SJCRH30 (cell line): ENCODE measurements at places on chromosomes 7 and 10. TPM values are rescaled to one million over a fixed set of nuclear protein-coding genes. Genes with fewer than 3 reads are reported as not detected.
A peak's percentile ranks its signal among the peaks of the same experiment; 100 is the strongest.

GRCh38 chr10:6382081-6382480, 179.3 kb downstream of the PFKFB3 start:
- H3K27ac ChIP-seq: no peak overlapping the region
- H3K4me3 ChIP-seq: no peak overlapping the region
- H3K36me3 ChIP-seq: no peaks in the 10 kb centered on the region

DNA sequence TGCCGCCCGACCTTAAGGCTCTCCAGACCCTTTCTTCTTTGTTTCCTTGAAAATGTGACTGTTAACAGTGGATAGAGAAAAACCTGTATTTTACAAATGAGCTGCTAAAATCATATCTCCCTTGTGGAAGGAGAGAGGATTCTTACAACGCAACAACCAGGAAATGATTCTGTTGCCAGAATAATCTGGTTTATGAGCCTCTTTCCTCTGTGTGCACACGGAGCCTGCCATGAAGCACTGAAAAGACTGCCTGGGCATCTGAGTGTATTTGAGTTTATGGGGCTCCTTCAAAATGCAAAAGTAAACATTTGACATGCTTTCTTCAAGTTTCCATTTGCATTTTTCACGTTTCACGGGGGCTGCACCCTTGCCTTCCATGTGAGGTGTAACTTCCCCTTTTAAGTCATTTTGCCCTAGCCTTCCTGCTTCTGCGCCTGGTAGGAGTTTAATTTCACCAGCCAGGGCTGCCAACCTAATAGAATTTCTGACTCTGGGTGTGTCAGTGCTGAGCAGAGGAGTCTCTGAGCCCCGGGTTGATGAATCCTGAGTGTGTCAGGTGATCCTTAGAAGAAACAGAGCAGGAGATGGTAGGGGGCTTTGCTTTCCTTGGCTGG, 101.2 kb downstream of the GRB10 start:
- H3K4me3 ChIP-seq: no peak overlapping the region
- H3K36me3 ChIP-seq: no peaks in the 10 kb centered on the region
- no peaks in the 10 kb centered on the region for H3K4me1 ChIP-seq
- H3K27me3 ChIP-seq: peaks cover 11% of the 10 kb centered on the region; the same call in 1 of the 2 replicates
- no peak overlapping the region for H3K27ac ChIP-seq

DNA sequence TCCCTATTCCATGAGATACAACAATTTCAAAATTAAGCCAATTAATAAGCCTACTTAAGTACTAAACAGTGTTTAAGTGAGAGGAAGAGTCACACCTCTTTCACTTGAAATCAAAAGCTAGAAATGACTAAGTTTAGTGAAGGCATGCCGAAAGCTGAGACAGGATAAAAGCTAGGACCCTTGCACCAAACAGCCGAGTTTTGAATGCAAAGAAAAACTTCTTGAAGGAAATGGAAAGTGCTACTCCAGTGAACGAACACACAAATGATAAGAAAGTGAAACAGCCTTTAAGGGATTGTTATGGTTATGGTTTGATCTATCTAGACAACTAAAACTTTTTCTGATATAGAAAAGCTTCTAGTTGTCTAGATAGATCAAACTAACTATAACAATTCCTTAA, 135.4 kb upstream of the KMT2E start:
- no peak overlapping the region for H3K4me3 ChIP-seq
- H3K4me1 ChIP-seq: no peaks in the 10 kb centered on the region
- H3K27me3 ChIP-seq: 0 out of 2 replicates have a peak, but pooled peaks cover under 1% of the 10 kb centered on the region
- DNase-seq: no peak
- no peak overlapping the region for H3K27ac ChIP-seq

The CYP3A7 gene
- total RNA-seq: 0.12 TPM in 1 of 2 replicates, not detected in the other

DNA sequence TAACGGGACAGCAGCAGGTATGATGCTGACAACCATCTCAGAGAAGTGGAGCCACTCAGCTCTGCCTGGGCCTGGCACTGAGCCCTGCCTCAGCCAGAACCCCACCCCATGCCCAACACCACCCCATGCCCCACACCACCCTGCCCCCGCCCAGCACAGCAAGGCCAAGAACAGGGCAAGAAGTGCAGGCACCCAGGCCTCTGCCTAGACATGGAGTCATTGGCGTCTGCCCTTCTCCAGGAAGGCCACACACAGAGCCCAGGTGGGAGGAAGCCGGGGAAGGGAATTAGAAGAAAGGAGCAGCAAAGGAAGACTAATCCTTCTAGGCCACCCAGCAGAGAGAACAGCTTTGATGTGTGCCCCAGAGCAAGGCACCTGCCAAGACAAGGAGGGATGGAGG, 18.9 kb downstream of the CAMK2G start:
- no peaks in the 10 kb centered on the region for H3K27me3 ChIP-seq
- DNase-seq: no peak
- no peak overlapping the region for H3K27ac ChIP-seq
- H3K4me1 ChIP-seq: no peaks in the 10 kb centered on the region

The ECD gene
- total RNA-seq: 47.9 and 48.0 TPM in 2 replicates

GRCh38 chr10:77361426-77361825, 276.2 kb downstream of the KCNMA1 start:
- no peak overlapping the region; the same call in 1 of the 2 replicates for H3K27ac ChIP-seq
- H3K4me3 ChIP-seq: no peak overlapping the region
- H3K36me3 ChIP-seq: no peaks in the 10 kb centered on the region
- H3K27me3 ChIP-seq: no peaks in the 10 kb centered on the region

DNA sequence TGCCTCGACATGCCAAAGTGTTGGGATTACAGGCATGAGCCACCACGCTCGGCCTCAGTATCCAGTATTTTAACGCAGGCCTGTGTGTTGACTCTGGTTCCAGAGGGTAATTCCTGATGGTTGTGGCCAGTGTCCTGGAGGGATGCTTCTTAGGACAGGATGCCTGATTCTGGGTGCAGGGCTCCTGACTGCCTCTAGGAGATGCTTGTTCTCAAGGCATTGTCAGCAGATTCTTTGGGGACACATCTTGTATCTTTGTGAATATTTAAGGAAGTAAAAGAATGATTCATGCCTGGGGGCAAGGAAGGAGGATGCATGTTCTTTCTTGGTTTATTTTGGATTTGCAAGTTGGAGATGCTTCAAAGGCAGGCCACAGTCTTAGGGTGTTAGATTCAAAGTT, 2.2 kb downstream of the ZDHHC4 start:
- no peak overlapping the region for H3K4me3 ChIP-seq
- no peak overlapping the region for H3K27ac ChIP-seq
- no peaks in the 10 kb centered on the region for H3K4me1 ChIP-seq
- H3K36me3 ChIP-seq: peaks cover 23% of the 10 kb centered on the region

- no peaks in the 10 kb centered on the region for H3K27me3 ChIP-seq
- DNase-seq: peak; percentile 24
- peak overlapping the region; percentile 74 for H3K4me3 ChIP-seq
- H3K27ac ChIP-seq: peak overlapping the region; percentile 90; the same call in 1 of the 2 replicates
- no peaks in the 10 kb centered on the region; the same call in 1 of the 2 replicates for H3K4me1 ChIP-seq
- peaks cover 43% of the 10 kb centered on the region for H3K36me3 ChIP-seq
Observed at GRCh38 chr7:73519867-73520672, 2.0 kb downstream of the BAZ1B start.

DNA sequence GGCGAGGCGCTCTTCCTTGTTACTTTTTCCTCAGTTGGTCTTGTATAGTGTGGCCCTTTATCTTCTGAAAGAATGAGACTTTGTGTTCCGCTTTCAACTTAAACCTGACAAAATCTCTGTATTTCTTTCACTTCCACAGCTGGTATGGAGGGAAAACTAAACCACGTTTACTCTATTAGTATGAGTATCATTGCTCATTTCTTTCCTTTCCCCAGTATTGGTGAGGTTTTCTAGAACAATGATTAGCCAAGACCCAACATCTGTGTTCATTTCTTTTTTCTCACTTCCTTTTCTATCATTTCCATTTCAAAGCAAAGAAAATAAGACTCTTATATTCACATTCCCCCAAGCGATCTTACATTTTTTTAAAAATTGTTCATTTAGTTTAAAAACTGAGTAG, 165.3 kb downstream of the PAXIP1 start:
- no peaks in the 10 kb centered on the region for H3K36me3 ChIP-seq
- no peaks in the 10 kb centered on the region for H3K27me3 ChIP-seq
- H3K4me1 ChIP-seq: peaks cover 33% of the 10 kb centered on the region
- no peak overlapping the region for H3K27ac ChIP-seq
- DNase-seq: no peak

DNA sequence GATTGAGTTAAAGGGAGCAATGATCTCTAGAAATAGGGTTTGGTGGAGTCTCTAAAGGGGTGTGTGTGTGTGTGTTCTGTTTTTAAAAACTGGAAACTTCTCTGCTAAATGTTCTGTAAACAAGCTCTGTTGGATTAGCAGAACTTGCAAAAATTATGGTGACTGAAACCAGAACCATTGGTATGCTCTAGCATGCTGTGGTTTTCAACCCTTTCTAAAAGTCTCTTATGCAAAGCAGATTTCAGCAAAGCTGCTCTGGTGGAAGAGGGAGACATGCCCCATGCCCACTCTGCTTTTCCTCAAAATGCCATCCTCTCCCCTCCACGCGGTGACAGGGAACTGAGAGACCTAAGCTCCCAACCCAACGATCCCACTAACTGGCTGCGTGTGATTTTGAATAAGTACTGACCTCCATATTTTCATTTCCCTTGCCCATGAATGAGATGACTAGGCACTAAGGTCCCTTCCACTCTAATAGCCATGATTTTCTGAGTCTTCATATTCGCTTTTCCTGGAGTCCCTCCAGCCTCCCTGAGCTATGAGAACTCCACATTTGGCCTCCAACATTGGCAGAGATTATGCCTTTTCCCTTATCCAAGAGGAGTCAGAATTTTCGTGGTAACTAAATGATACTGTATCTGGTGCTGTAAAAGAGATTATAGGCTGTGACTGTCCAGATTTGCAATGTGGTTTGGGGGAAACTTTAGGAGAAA, 117.3 kb upstream of the PALS2 start:
- no peak overlapping the region for H3K27ac ChIP-seq
- DNase-seq: no peak
- no peaks in the 10 kb centered on the region for H3K36me3 ChIP-seq
- H3K4me1 ChIP-seq: peaks cover 13% of the 10 kb centered on the region
- H3K27me3 ChIP-seq: no peaks in the 10 kb centered on the region; the same call in 1 of the 2 replicates
- H3K4me3 ChIP-seq: no peak overlapping the region

- no peaks in the 10 kb centered on the region for H3K4me1 ChIP-seq
- DNase-seq: no peak
- H3K36me3 ChIP-seq: peaks cover 70% of the 10 kb centered on the region
- no peaks in the 10 kb centered on the region for H3K27me3 ChIP-seq
- H3K4me3 ChIP-seq: no peak overlapping the region
Observed at GRCh38 chr10:24541239-24541753, 182.4 kb downstream of the ARHGAP21 start.

GRCh38 chr7:123070702-123071286, 75.3 kb upstream of the TAS2R16 start:
- no peaks in the 10 kb centered on the region for H3K4me1 ChIP-seq
- DNase-seq: peak; percentile 65
- 0 out of 2 replicates have a peak, but pooled peaks cover 3% of the 10 kb centered on the region for H3K27me3 ChIP-seq
- no peaks in the 10 kb centered on the region for H3K36me3 ChIP-seq

DNA sequence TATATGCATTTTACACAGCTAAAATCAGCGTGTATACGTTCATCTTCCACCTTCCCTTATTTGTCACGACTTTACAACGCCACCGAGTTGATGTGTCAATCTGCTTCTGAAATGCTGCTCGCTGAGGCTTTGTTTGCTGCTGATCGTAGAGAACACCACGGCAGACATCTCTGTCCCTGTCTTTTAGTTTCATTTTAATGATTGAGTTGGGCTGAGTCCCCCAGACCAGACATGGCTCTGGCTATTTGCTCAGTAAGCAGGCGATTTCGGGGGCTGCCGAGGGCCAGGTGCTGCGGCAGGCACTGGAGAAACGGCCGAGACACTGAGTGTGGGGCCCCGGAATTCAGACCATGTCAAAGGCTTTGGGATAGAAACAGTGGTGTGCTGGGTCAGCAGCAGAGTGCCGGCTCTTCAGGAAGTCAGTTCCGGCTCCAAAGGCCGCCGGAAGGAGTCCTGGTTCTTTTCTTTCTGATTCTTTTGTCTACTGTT, 5.0 kb downstream of the LRRC27 start:
- no peak overlapping the region for H3K27ac ChIP-seq
- no peak overlapping the region for H3K4me3 ChIP-seq
- DNase-seq: no peak
- H3K36me3 ChIP-seq: no peaks in the 10 kb centered on the region
- H3K4me1 ChIP-seq: no peaks in the 10 kb centered on the region

DNA sequence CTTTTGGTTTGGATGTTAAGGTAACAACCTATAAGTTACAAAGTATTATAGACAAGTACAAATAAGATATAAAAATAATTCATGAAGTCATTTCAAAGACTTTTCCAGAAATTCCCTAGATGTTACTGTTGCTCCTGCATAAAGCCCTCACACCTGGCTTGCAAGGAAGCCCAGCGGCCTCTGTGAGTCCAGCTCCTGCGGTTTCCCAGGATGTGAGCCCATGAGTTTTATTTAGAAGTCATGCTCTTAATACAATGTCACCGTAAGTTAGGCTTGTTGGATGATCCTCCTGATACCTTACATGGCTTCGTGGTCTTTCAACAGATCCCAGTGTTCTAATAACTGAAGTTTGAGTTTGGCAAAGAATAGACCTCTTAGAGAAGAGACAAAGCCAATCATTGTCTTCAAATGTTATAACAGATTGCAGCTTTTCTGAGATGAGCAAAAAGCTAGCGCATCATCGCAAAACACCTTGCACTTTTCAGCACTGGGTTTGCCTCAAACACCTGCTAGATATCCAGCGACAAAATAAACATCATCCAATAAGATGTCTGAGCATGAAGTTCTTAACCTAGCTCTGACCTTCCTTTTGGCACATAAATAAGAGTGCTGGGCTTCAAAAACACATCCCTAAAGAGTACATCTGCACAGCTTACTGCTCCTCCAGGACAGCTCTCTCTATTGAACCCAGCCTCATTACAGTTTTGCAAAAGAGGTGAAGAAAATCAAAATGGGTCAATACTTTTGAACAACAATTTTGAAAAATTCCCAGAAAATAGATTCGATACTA, 3.6 kb downstream of the FAM171A1 start:
- H3K27ac ChIP-seq: no peak overlapping the region
- no peaks in the 10 kb centered on the region for H3K27me3 ChIP-seq
- no peak for DNase-seq

DNA sequence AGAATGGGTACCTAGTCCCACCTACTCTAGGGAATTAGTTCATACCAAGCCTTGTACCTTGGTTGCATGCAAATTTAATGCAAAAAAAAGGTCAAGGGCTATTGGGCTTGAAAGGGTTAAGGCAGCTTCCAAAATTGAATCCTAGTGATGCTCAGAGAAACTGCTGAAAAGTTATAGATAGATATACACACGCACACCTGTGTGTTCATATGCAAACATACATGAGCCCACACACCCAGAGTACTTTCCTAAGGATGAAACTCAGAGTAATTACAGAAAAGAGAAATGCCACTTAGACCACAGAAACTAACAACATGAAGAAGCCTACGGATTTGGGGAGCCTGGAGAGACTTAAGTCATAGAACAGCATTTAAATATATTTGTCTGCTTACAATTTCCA, 1.5 kb downstream of the SLC25A13 start:
- H3K27ac ChIP-seq: no peak overlapping the region
- H3K27me3 ChIP-seq: no peaks in the 10 kb centered on the region
- peaks cover 4% of the 10 kb centered on the region for H3K4me1 ChIP-seq
- H3K36me3 ChIP-seq: no peaks in the 10 kb centered on the region; the same call in 1 of the 2 replicates

The OR9A2 gene
- not detected in 2 replicates for total RNA-seq

GRCh38 chr7:940599-941408, 13.7 kb downstream of the ADAP1 start:
- no peak overlapping the region for H3K4me3 ChIP-seq
- H3K36me3 ChIP-seq: no peaks in the 10 kb centered on the region
- H3K27ac ChIP-seq: no peak overlapping the region
- H3K4me1 ChIP-seq: no peaks in the 10 kb centered on the region
- H3K27me3 ChIP-seq: no peaks in the 10 kb centered on the region

GRCh38 chr7:69108097-69108496, 490.2 kb upstream of the AUTS2 start:
- H3K4me3 ChIP-seq: no peak overlapping the region
- H3K4me1 ChIP-seq: no peaks in the 10 kb centered on the region
- H3K36me3 ChIP-seq: no peaks in the 10 kb centered on the region
- no peak for DNase-seq
